ENCODE measurements at places on chromosomes 2 and 18.

- DNase-seq, result no peak
Observed at GRCh38 chr2:1503471-1504310, 90.4 kb downstream of the TPO start.

DNA sequence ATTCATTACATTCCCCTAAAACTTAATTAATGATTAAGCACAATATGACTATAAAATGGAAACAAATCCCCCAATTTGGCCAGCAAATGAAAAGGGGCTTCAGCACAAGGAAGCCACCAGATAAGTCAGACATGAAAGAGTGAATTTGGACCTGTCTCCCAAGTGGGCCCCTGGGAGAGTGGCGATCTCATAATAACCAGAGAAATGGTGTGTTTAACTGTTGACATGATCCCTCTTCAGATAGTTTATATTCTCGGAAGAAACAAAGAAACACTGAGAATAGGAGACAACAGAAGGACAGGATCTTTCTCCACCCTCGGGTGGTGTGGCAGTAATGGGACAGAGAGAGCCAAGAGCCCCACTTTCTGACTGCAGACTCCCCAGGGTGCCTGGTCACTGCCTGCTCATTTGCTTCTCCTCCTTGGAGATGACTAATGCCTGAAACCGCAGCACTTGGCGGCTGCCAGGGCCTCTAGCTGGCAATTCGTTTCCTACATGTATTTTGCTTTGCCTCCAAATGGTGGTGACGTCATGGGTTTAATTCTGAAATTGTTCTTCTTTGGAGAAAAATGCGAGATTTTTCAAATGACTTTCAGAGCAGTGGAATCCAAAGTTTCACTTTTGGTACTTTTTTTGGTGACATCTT lies 46.4 kb upstream of the SPP2 start:
- DNase-seq, result peak; percentile 86

GRCh38 chr2:39528701-39529100 lies 91.6 kb upstream of the MAP4K3 start:
- no peak for DNase-seq

DNA sequence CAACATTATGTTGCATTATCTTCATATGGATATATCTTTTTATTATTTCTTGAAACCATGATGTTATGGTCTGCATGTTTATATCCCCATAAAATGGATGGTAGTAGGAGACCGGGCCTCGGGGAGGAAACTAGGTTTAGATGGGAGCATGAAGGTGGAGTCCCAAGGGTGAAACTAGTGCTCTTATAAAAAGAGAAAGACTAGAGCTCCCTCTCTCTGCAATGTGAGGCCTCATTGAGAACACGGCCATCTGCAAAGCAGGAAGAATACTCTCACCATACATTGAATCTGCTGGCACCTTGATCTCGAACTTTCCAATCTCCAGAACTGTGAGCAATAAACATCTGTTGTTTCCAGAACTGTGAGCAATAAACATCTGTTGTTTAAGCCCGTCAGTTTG lies 64.0 kb downstream of the NXPH2 start:
- DNase-seq, result no peak

DNA sequence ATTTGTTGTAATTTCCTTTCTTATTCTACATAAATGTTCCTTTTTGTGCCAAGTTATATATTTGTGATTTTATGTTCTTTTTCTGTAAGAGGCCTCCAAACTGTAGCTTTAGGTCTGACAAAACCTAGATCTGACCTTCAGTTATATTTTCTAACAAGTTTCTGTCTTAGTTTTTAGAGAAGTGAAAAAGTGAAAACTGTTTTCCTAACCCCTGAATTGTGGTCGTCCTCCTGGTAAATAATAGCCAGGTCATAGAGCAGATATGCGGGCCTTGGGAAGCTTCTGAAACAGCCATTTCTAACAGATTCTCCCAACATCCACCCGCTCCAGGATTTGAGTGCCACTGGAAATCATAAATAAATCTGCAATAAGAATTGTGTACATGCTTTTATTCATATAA lies 398.4 kb upstream of the CWC22 start:
- DNase-seq, result no peak

GRCh38 chr2:204115137-204116056 lies 178.8 kb downstream of the ICOS start:
- no peak for DNase-seq

DNA sequence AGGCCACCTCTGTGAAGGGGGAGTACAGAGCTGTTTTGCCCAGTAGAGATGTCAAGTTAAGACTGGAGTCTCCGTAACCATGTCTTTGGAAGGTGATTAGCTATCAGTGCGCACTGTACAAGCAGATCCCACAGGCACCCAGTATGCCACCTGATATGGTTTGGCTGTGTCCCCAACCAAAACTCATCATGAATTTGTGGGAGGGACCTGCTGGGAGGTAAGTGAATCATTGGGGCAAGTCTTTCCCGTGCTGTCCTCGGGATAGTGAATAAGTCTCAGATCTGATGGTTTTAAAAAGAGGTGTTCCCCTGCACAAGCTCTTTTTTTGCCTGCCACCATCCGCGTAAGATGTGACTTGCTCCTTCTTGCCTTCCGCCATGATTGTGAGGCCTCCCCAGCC lies 90.2 kb downstream of the ACTR2 start:
- DNase-seq, result no peak

DNA sequence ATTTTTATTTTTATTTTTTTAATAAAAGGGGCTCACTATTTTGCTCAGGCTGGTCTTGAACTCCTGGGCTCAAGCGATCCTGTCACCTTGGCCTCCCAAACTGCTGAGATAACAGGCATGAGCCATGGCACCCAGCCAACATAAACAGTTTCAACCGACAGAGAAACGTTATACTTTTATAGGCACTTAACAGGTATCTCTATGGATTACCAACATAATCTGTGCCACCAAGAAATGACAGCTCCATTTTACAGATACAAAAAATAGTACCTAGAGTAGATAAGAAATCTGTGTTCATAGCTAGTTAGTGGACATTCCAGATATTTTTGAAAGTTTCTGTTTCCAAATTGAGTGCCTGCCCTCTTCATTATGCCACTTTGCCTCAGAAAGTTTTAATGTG lies 1316.7 kb downstream of the LRP1B start:
- DNase-seq, result no peak

DNA sequence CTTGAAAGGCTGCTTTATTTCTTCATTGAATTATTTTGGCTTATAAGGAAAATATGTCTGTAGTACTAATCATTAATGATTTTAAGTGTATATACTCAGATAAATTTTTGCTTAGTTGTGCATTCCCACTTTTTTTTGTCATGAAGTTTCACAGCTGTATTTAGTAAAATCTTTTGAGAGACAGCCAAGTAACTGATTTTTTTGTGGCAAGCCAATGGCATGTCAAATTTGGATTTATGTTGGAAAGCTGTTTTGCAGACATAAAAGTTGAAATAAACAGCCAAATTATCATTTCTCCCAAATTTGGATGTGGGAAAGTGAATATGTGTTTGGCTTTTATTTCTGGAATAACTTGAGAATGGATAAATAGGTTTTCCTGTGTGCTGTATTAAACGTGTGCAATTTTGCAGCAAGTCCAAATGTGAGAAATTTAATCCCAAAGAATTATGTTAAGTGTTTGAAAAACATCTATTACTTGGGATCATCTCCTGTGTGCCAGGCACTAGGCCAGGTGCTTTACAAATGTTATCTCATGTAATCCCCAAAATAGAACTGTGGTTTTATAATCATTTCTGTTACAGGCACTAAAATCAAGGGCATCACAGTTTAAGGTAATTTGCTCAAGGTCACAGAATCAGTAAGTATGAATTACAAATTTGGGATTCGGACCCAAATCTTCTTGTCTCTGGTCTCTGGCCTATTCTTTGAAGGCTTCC lies 160.4 kb downstream of the PTPRM start:
- DNase-seq, result no peak

- DNase-seq, result no peak
Observed at GRCh38 chr2:198162276-198162675, 357.9 kb downstream of the PLCL1 start.

- no peak for DNase-seq
Observed at GRCh38 chr2:219109471-219109870, 48.8 kb upstream of the IHH start.

DNA sequence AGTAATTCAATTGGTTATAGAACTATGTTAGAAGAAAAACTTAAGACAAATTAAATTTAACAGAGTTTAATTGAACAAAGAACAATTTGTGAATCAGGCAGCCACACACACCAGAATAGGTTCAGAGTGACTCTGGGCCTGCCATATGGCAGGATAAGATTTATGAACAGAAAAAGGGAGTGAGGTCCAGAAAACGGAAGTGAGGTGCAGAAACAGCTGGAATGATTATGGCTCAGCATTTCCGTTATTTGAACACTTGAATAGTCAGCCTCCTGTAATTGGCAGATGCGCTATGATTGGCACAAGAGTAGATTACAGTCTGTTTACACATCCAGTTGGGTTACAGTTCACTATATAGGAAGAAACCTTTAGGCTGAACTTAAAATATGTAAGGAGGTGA lies 99.0 kb downstream of the MBD2 start:
- DNase-seq, result no peak

DNA sequence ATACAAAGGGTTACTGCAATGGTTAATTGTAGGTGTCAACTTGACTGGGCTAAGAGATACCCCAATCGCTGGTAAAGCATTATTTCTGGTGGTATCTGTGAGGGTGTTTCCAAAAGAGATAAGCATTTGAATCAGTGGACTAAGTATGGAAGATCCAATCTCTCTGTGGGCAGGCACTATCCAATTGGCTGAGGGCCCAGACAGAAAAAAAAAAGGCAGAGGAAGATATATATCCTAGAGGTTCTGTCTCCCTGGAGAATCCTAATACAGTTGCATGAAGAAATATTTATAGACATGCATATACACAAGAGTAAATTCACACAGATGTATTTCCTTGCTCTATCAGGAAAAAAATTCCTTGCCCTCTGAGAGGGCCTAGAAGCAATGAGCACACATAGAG lies 43.9 kb downstream of the TBC1D8 start:
- no peak for DNase-seq
